ENCODE measurements at places on chromosomes 1 and 21.

GRCh38 chr1:16122916-16123315 lies 33.0 kb downstream of the EPHA2 start:
- no peak for DNase-seq

GRCh38 chr1:58570094-58570493 lies 7.0 kb downstream of the TACSTD2 start:
- no peak for DNase-seq

DNA sequence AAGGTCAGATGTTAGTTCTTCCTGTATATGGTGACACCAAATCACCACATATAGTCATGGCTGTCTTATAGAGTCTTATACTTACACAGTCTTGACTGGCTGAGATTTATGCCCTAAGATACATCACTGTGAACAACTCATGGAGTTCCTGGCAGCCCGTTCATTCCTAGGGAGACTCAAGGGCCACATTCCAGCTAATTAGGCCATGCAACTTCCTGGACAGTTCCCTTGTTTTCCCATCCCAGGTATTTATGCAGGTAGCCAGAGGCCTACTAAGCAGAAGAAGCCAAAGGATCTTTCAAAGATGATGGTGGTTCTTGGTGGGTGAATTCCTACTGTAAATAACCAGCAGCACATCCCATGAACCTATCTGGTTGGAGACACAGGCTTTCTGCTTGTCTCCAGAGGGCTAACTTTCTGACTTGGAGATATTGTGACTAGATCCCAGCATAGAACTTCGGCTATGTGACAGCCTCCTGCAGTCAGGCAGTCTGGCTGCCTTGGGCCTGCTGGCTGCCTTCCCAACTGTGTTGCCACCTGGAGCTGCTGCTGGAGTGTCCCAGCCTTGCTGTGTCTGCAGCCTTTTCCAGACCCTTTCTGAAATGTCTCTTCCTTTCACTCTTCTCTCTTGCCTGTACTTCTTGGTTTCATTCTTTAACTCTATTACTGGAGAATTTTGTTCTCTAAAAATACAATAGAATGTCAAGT lies 283.8 kb downstream of the CACNA1E start:
- no peak for DNase-seq

GRCh38 chr21:39006571-39007311 lies 176.5 kb downstream of the PSMG1 start:
- no peak for DNase-seq

- no peak for DNase-seq
Observed at GRCh38 chr21:40095477-40095876, 228.2 kb downstream of the PCP4 start.

DNA sequence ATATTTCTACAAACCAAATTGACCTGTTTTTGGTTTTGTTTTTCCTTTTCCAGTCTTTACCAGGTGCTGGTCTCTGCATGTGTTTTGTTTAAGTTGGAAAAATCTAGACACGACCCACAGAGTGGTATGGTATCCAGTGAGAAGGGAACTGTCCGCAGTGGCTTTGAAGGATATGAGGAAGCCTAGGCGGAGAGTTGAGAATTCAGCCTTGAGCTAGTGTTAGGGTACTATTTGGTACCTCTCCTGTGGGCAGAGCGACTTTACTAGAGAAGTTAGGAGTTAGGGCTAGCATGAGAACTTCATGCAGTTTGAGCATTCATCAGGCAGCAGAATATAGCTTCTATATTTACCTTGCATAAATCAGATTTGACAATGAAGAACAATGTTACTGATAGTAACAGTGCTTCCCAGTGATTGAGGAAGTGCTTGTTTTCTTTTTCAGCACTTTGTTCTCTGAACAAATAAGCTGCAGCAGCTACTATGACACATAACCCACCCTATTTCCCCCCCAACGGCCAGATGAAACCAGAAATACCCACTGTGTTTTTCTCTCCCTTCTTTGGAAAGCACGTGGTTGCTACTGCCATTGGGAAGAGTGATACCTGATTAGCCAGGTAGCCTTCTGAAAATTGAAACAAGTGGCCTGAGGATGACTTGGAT lies 19.0 kb downstream of the MRPS6 start:
- no peak for DNase-seq

DNA sequence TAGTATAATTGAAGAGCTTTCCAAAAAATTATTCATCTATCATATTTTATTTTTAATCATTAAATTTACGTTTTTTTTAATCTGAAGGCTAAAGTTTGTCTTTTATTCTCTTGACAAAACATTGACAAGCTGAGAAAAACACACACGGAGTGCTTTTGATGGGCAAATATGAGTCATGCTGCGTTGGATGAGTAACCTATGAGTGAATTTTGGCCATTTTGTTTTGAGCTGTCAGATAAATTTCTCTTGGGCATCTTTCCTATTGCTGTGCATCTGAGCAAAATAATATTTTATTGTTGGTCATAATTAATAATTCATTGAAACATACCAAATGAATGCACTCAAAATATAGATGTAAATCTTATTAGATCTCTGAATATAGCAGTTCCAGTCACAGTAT lies 1144.1 kb upstream of the ADGRL2 start:
- DNase-seq, result no peak

GRCh38 chr1:1232208-1232795 lies at the start of gene B3GALT6:
Gene B3GALT6, plus strand, starts transcription at chr1:1232237. Its CDS starts 42 bp downstream, at chr1:1232279.
- no peak for DNase-seq

DNA sequence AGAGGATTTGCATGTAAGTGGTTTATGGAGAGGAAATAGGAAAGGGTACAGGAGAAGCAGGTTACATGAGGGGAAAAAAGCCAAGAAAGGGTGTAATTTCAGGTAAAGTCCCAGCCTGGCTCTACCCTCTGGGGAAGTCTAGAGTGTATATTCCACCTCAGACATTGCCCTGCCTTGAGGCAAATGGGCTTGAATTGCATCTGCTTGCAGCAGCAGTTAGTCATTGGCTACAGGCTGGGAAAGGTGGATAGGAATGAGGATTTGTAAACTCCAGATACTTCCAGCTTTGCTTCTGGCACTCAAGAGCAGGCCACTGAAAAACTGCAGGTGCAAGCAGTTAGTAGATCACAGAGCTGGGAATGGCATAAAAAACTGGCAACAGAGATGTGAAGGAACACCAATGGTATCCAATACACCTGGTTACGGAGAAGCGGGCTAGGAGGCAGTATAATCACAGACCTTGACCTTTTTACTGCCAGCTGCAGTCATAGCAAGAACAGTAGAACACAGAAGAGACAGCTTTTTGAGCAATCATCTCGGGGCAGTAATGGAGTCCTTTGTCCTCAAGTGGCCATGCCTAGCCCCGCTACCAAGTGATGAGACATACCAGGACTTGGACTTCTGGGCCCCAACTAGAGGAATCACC lies 226.9 kb upstream of the NRIP1 start:
- DNase-seq, result no peak

DNA sequence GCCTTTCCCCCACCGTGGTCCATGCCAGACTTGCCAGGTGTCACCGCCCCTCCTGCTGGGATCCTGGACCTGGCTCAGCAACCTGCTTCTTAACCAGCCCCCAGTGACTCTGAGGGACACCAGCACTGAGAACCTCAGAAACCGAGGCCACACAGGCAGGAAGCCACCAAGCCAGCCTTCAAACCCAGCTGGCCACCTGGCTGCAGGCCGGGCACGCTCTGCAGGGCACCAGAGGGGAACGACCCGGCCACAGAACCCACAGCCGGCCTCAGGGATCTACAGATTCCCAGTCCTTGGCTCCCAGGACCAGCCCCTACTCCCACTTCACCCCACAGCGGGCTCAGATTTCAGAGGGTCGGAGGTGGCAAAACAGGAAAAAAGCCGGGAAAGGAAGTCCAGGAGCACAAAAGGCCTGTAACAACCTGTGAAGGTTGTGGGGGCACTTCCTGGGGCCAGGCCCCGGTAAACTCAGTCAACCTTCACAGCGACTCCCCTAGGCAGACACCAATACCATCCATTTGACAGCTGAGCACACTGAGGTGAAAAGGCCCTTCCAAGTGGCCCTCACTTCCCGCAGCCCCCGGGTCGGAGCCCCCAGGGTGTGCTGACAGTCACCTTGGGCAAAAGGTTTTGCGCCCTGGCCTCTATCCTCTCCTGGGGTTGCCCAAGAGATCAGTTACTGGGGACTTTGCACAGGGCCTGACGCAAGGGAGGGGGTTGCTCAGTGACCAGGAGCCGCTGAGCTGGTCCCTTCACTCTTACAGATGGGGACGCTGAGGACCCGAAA lies 14.1 kb downstream of the RUNX3 start:
- DNase-seq, result no peak

GRCh38 chr1:75616436-75617433 lies 5.8 kb upstream of the SLC44A5 start:
- DNase-seq, result no peak

GRCh38 chr1:60874718-60875117 lies 207.6 kb upstream of the NFIA start:
- DNase-seq, result no peak

DNA sequence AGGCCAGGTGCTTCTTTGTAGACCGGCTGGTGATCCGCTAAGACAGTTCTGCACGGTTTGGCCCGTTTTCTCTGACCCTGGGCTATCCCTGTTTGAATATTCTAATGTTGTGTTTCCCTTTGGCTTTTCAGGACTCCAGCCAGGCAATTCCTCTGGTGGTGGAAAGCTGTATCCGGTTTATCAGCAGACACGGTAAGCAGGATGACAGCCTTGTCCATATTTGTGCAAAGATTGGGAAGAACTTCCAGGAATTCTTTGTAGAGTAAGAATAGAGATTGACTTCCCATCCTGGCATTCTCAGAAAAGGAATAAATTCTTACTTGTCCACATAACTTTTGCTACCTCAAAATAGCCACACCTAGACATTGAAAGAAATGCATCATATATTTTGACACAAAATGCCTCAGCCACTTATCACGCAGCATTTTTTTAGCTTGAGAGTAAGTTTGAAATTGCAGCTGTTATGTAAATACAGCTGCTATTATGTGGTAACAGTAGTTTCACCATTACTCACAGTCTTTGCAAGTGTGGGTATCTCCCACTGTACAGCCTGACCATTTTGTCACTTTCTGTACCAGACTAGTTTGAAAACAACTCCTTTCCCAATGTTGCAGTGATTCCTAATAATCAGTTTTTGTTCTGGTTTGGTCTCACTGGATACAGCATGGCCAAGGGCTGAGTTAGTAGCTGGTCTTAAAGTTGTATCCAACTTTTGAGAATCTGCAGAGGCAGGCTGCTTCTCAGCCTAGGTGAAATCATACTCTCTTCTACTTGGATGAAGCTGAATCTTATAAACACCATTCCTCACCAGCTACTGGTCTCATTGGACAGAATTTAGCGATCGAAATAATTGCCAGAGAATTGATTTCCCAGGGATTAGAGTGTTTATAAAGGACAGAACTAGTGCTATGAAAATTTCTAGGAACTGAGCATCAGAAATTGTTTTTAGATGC lies 40.0 kb upstream of the IKBKE start:
- no peak for DNase-seq

DNA sequence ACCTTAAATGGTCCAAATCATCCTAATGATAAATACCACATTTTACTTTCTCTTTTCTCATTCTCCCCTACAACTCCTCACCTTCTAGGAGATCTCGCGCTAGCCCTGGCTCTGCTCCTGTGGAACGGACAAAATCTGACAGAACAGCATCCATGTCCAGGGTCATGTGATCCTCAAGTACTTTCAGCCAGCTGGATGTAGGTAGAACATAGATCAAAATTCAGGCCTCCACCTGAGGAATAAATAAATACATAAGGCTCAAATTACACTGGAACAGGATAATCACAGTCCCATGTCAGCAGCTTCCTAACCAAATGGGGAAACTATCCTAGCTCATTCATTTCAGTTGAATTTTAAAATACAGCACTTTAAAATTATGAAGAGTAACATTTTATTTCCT lies 33.2 kb downstream of the OTUD7B start:
- no peak for DNase-seq

- DNase-seq, result no peak
Observed at GRCh38 chr1:10510520-10511493, 36.1 kb downstream of the PEX14 start.

GRCh38 chr1:91750398-91750996 lies 135.5 kb downstream of the TGFBR3 start:
- DNase-seq, result no peak

GRCh38 chr21:38478782-38479181 lies 19.5 kb downstream of the ERG start:
- no peak for DNase-seq

- DNase-seq, result no peak
Observed at GRCh38 chr1:115977499-115978258, 1.4 kb downstream of the SLC22A15 start.

DNA sequence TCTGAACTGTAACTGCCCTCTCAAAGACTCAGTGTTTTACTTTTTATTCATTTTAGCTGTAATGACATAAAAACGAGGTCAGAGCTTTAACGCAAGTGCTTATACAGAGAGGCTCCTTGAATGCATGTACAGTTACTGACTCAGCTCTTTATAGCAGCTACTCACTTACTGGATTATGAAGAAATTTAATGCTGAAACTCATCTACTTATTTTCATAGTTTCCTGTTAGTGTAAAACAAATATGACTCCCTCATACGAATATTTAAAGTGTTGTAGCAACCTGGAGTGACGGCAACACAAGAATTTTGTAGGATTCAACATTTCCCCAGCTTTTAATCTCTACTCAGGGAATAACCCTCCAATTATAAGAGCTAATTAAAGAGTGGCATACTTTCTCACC lies 32.7 kb downstream of the ADSS2 start:
- no peak for DNase-seq

DNA sequence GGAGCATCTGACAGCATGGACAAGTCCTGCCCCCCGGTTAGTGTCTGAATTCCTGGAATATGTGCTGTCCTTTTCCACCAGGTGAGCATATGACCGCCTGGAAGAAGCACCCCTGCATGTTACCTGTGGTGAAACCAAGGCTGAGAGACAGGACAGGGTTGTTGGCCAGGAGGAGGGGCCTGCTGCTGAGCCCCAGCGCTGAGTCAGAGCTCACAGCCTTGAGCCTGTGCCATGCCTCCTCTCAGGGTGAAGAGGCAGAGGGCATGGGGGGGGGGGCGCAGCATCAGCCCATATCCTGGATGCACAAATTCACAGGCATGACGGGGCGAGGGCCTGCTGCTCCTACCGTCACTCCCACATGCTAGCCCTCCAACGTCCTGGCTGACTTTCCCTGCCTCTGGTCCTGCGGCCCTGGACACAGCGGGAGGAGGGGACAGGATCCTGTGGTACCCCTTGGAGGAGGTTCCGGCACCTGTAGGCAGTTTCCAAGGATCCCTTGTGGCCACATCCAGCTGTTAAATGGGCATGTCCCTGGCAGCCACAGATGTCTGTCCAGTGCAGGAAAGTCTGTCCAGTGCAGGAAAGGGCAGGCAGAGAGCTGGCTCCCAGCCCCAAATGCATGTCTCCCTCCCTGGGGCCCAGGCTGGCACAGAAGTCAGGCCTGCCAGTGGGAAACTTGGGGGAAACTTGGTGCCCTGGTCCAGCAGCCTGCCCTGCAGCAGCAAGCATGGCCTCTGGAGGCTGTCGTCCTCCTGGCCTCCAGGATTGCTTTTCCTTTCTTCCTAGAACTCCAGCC lies 23.9 kb downstream of the TTC34 start:
- DNase-seq, result no peak

- DNase-seq, result no peak
Observed at GRCh38 chr1:61446531-61446991, 278.4 kb downstream of the TM2D1 start.

- no peak for DNase-seq
Observed at GRCh38 chr1:236057546-236057945, 7.3 kb downstream of the NID1 start.

Data from NCI-H1048 (cell line).